Activated naive CD4-positive, alpha-beta T cell treated with anti-CD3 and anti-CD28 coated beads for 36 hours (primary cell): ENCODE measurements at places on chromosomes 1 and 21. TPM values are rescaled to one million over a fixed set of nuclear protein-coding genes. Genes with fewer than 3 reads are reported as not detected.

RIPPLY3 gene
- not detected for total RNA-seq

- no peak for DNase-seq
These were observed 11.3 kb upstream of the PDZK1IP1 start for GRCh38 chr1:47201179-47201578.

DNA sequence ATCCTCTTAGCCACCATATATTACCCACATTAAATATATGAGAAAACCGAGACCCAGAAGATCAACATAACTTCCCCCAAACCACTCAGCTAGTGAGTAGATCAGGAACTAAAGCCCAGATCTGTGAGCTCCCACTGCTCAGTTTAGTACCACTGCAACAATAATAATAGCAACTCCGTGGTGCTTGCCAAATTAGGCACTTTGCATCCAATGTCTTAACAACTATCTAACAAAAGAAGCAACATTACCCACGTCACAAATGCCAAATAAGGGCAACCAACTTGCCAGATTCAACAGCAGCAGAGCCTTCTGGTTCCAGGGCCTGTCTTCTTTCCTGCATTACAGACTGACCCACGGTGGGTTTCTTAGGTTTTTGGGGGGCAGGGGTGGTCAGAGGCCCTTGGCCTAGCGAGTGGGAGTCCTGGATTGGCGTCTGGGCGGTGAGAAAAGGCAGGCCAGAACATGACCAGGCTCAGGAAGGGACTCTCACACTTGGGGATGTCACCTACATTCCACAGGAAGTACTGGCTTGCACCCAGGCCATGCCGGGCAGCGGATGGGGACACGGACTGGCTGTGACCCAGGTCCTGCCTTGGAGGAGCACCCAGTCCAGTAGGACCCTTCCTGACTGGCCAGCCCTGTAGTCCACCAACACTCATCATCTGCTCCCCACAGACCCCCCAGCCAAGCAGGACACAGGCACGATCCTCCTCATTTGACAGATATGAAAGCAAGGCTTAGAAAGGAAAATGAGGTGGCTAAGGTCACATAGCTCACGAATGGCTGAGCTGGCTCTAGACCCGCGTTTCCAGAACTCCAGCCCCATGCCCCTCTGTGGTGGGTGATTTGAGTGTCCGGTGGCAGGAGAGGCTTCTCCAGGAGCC, 4.6 kb downstream of the HCRTR1 start:
- DNase-seq = no peak

DNA sequence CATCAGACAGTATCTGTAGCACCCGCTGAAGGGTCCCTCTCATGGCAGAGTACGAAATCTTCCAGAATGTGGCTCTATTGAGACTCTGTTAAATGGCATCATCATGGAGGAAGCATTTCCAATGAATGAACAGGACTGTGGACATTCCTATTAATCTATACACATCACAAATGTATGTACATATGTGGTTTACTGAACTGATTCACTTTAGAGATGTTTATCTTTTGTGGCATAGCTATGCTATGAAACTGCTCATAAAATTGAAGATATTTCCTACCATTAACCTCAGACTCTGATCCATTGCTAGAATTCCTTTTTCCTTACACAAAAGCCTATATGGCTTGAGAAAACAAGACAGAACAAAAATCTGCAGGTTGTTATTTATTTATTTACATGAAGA, 259.6 kb upstream of the RRP15 start:
- no peak for DNase-seq

GRCh38 chr1:152001631-152002584, 8.2 kb upstream of the S100A10 start:
- DNase-seq = peak; percentile 89

GRCh38 chr1:228478912-228479711, 8.1 kb upstream of the RNF187 start:
- no peak for DNase-seq
